RWPE2 (cell line): ENCODE measurements at places on chromosomes 13 and 19.

DNA sequence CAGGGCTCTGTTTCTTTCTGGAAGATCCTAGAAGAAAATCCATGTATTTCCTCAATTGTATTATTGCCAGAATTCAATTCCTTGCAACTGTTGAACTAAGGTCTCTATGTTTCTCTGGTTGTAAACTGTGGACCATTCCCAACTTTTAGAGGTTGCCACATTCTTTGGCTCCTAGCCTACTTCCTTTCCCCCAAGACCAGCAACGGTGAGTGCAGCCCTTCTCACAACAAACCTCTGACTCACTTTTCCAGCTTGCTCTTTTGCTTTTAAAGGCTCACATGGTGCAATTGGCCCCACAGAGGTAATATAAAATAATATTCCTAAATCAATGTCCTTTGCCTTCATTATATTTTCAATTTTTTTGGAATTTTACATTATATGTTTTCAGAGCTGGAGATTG is 371.3 kb downstream of the SLITRK5 start:
- DNase-seq: no peak

DNA sequence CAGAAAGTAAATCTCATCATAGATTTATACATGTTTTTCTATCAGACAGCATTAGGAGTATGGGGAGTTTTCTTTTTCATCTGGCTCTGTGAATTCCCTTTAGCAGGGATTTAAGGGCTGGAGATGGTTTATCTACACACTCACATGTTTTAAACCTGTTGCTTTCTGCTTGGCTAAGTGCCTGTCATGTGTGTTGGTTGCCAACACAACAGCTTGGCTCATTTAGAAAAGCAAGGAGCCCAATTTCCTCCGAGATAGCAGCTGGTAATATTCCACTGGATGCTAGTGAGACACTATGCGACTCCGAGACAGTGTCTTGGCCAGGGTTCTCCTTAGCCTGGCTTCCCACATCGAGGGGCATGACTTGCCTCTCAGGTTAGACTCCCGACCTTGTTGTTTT is 83.3 kb downstream of the KLF5 start:
- DNase-seq: no peak

GRCh38 chr19:47049307-47049700 is 880 bp upstream of the TMEM160 start:
- DNase-seq: no peak

- no peak for DNase-seq
Measured at GRCh38 chr13:38624822-38625221, 62.1 kb upstream of the FREM2 start.

DNA sequence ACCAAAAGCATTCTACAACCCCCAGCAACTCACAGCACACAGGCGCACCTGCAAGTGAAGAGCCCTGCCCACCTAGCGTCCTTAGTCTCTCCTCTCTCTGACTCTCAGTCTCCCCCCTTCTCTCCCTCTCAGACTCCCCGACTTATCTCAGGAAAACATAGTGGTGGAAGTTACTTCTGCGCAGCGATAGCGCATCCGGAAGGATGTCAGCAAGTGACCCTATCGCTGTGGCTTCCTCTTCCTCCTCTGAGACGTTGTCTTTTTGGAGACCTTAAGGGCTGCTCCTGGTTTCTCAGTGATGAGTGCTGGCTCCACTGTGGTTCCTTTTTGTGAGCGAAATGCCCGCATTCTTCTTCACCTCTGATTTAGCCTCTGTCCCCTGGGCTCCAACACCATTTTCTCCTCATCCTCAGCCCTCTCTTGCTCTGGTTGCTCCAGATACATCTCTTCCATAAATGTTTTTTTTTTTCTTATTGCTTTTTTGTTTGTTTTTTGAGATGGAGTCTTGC is 1.4 kb upstream of the YIF1B start:
- DNase-seq: no peak

GRCh38 chr13:30454991-30455390 is 10.7 kb downstream of the HMGB1 start:
- no peak for DNase-seq

DNA sequence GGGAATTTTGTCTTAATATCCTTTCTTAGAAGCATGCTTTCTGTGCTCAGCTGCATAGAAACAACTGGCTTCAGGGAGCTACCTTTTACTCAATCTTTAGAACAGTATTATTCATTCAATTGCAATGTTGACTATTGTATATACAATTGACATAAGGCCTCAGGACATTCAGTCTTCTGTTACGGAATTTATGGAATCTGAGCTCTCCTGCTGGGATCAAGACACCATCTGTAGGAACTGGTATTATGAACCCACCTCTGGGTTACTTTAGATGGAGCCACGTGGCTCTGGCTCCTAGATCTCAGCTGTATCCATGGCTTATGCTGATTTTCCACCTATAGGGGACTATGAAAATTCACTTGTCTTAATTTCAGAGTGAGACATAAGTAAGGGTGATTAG is 716.2 kb upstream of the GPC6 start:
- DNase-seq: no peak

- DNase-seq: no peak
Measured at GRCh38 chr19:45187421-45188100, 9.0 kb downstream of the BLOC1S3 start.

GRCh38 chr19:19010551-19010950 is 22.8 kb downstream of the SUGP2 start:
- no peak for DNase-seq

DNA sequence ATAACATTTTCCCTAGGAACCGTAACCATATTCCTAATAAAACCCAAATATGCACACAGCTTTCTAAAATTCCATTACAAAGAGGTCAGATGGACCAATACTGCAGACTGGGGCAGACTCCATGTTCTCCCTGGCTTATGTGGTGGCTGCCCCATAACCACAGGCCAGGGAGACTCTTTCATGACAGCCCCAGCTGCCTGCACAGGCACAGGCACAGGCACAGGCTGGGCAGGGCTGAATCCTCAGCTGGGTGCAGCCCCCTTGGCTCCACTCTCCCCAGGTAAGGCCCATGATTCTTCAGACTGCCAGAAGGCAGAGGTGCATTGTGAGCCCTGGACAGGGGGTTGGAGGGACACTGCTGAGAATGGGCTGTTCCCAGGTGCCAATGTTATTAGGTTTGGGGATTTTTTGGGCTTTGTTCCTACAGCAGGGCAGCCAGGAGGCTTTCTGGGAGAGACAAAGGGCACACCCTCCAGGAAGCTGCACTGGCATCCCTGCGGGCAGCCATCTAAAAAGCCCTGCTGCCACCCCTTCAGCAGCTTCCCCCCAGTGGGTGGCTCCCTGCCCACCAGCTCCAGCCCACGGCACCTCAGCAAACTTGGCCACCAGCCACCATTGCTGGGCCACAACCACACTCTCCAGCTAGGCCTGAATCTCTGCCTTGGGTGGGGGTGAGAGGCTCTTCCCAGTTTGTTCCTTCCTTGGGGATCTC is 20.0 kb downstream of the DOCK9 start:
- no peak for DNase-seq

GRCh38 chr19:29255912-29256311 is 43.0 kb upstream of the UQCRFS1 start:
- DNase-seq: no peak

DNA sequence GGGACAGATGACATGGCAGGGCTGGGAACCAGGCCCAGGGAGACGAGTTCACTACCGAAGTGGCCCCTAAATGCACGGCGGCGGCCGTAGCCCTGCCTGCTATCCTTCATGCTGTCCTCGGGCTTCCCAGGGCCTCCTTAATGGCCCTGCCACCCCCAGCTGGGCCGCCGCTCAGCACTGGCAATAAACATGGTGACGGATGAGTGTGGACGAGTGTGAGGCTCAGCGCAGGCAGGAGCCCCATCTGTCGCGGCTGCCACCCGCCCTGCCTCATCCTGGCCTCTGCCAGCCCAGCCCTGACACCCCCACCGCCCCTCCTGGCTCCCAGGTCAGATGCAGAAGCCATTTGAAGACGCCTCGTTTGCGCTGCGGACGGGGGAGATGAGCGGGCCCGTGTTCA is 13.6 kb downstream of the PIN1 start:
- no peak for DNase-seq

DNA sequence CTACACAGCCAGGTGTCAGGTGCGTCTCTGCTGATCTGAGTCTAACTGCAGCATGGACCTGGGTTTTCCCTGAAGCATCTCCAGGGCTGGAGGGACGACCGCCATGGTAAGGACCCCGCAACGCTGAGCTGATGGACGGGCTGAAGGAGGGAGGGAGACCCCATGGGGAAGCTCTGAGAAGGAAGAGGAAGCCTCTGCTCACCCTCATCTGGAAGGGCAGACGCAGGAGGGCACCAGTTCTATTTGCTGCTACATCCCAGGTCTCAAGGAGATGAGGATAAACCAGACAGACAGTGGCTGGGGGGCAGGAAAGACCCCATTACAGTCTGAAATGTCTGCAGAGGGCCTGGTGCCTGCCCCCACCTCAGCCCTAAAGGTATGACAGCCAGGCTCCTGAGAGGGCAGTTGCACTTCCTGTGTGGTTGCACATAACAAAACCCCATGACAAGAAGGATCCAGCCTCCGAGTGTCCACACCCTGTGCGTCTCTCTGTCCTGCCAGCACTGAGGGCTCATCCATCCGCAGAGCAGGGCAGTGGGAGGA is at the start of gene LILRA2:
TSS of gene LILRA2 (plus strand) at position 461 of the 543 bp plus-strand sequence. CDS start 89 bp downstream, outside the sequence.
- DNase-seq: no peak

DNA sequence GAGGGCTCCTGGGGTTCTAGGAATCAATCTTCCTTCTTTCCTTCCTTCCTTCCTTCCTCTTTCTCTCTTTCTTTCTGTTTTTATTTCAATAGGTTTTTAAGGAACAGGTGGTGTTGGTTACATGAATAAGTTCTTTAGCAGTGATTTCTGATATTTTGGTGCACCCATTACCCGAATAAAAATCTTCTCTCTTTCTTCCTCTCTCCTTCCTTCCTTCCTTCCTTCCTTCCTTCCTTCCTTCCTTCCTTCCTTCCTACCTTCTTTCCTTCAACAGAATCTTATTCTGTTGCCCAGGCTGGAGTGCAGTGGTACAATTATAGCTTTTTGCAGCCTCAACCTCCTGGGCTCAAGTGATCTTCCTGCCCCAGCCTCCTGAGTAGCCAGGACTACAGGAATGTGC is 16.0 kb upstream of the URI1 start:
- DNase-seq: no peak

DNA sequence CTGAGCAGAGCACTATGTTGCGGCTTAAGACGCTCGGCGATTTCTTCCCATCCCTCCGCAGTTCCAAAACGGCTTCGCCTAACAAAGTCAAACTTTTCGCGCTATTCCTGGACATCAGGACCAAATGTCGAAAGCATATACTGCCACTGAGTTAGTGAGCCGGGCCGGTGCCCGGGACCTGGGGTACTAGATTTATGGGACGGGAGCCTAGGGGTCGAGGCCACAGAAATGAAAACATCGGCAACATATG is 699 bp downstream of the RCBTB2 start:
- DNase-seq: no peak

- no peak for DNase-seq
Measured at GRCh38 chr13:73782450-73783449, 351.5 kb downstream of the KLF12 start.

DNA sequence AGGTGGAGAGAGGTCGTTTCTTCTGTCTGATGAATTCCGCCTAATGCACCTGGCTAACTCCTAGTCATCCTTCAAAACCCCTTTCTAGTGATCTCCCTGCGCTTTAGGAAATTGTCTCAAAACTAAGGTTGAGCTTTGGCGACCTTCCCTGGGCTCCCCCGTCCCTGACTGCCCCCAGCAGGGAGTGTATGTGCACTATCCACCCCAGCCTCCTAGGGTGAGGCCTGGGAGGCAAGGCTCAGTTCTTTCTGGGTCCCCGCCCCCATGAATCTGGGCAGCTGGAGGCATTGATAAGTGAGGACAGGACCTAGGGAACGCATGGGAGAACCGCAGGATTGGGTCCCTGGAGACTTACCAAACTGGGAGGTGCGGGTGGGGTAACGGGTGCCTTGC is 378 bp downstream of the TLE6 start:
- no peak for DNase-seq

GRCh38 chr13:33051632-33052031 is 35.4 kb downstream of the KL start:
- DNase-seq: no peak

- no peak for DNase-seq
Measured at GRCh38 chr13:83340170-83340569, 542.1 kb downstream of the SLITRK1 start.

- no peak for DNase-seq
Measured at GRCh38 chr13:70324519-70324918, 216.3 kb upstream of the KLHL1 start.

DNA sequence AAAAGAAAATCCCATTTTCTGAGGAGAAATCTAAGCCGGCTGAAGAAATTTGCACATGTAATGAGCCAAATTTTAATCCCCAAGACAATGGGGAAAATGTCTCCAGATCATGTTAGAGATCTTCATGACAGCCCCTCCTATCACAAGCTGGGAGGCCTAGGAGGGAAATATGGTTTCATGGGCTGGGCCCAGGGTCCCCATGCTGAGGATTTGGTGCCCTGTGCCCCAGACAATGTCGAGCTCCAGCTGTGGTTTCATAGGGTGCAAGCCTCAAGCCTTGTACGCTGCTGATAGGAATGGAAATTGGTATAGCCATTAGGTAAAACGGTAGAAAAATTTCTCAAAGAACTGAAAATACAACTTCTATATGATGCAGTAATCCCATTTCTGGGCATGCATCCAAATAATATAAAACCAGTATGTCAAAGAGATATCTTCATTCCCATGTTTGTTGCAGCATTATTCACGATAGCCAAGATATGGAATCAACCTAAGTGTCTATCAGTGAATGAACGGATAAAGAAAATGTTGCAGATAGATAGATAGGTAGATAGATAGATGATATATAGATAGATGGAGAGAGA is 19.3 kb upstream of the FREM2 start:
- no peak for DNase-seq

DNA sequence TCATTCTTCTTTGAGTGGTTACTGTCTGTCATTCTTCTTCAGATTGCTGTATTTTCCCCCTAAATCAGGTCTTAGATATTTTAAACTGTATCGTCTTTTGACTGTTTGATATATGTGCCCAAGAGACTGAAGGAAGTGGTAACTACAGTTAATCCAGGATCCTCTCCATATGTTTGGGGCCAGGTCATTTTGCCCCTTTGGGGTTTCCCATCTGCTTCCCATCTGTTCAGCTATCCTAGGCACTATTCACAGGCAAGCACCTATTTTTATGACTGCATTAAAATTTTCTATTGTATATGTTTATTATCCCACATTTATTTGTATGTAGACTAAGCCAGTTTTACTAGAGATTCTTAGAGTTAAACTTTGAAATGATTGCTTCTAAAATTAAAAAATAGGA is 244.2 kb downstream of the PCCA start:
- no peak for DNase-seq

DNA sequence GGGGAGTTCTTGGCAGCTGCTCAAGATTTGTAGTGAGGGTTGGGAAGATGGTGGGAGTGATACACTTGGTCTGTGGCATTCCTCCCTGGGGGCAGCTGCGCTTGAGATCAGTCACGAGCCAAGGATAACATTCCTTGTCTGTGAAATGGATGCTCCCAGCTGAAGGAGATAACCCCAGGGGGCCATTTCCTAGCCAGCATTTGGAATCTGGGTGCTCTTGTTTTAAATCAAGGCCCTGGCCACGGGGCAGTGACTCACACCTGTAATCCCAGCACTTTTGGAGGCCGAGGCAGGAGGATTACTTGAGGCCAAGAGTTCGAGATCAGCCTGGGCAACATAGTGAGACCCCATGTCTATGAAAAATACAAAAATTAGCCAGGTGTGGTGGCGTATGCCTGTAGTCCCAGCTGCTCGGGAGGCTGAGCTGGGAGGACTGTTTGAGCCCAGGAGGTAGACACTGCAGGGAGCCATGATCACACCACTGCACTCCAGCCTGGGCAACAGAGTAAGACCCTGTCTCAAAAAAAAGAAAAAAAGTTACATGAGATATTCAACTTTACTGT is 4.6 kb downstream of the PKN1 start:
- DNase-seq: no peak
